ENCODE measurements at places on chromosomes 4 and X. TPM values are rescaled to one million over a fixed set of nuclear protein-coding genes. Genes with fewer than 3 reads are reported as not detected.

Gene PPM1K
- total RNA-seq: 21.0 TPM

Gene RENBP
- not detected for total RNA-seq

DNA sequence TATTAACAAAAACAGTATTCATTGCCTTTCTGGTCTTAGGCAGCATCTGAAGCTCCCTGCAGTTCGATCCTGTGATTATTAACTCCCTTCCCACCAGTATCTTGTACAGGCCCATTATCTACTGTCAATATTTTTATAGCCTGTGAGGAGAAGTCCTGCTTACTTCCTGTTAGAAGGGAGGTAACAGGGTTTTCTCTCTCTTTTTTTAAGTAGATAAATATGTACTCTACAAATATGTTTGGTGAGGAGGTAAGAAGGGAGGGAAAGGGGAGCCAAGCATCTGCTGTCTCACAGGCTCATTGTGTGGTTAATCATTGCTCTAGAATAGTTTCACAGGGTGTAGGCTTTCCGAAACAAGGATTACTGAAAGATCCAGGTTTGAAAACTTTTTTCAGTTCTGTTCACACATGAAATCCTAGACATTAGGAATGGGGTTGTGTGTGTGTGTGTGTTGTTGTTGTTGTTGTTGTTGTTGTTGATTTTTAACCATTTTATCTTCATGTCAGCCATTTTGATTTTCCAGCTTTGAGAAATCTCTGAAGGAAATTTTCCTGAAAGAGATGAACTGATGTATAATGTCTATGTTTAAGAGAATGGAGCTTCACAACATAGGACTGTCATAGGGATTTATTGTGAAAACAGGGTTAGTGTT lies 14.2 kb downstream of the ATOH1 start:
- H3K4me3 ChIP-seq: no peak overlapping the region
- H3K36me3 ChIP-seq: no peaks in the 10 kb centered on the region
- H3K27me3 ChIP-seq: no peaks in the 10 kb centered on the region
- no peaks in the 10 kb centered on the region for H3K4me1 ChIP-seq
- no peak overlapping the region for H3K27ac ChIP-seq

- H3K27ac ChIP-seq: no peak overlapping the region
- no peaks in the 10 kb centered on the region for H3K27me3 ChIP-seq
- no peak overlapping the region for H3K4me3 ChIP-seq
- DNase-seq: no peak
- H3K4me1 ChIP-seq: no peaks in the 10 kb centered on the region
Observed at GRCh38 chr4:134147941-134148340, 53.6 kb downstream of the PABPC4L start.

DNA sequence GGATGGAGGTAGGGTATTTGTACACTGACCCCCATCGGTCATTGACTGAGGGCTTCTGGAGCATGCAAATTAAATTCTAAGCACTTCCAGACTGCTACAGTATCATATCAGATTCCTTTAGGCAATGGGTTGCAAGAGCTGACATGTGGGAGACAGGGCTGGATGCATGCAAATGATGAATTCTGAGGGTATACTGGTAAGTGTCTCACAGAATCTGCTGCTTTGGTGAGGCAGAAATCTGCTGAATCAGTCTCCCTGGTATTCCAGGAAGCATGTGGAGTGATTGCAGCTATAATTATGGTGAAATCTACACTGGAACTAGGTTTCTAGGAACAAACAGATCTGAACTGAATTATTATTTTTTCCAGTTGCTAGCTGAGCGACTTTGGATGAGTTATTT lies 684.9 kb upstream of the MAGEB2 start:
- H3K27me3 ChIP-seq: peaks cover 47% of the 10 kb centered on the region
- no peaks in the 10 kb centered on the region for H3K36me3 ChIP-seq
- no peak overlapping the region for H3K4me3 ChIP-seq

- H3K4me3 ChIP-seq: no peak overlapping the region
- no peak overlapping the region for H3K27ac ChIP-seq
- no peak for DNase-seq
- H3K36me3 ChIP-seq: no peaks in the 10 kb centered on the region
- peaks cover 7% of the 10 kb centered on the region for H3K4me1 ChIP-seq
Observed at GRCh38 chr4:26299254-26299882, 21.4 kb upstream of the RBPJ start.

DNA sequence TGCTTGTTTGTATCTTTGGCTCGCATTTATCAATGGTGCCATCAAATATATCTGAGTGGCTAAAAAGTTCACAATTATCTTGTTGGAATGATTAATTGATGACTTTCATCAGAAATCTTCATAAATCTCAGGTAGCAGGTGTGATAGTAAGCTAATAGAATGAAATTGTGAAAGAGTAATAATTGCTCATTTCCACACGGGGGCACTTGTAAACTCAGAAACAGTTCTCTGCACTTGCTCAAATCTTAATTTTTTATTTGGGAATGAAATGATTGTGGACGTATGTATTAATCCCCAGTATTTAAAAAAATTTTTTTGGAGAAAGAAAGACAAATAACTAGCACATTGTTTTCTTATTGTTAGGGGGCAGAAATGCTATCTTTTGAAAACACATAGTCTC lies 132.8 kb downstream of the DTHD1 start:
- H3K4me1 ChIP-seq: no peaks in the 10 kb centered on the region
- no peaks in the 10 kb centered on the region for H3K36me3 ChIP-seq
- no peak overlapping the region for H3K27ac ChIP-seq
- peak; percentile 36 for DNase-seq
- no peaks in the 10 kb centered on the region for H3K27me3 ChIP-seq

Gene SMIM20
- total RNA-seq: 45.1 TPM

Gene BMPR1B
- total RNA-seq: 17.2 TPM

DNA sequence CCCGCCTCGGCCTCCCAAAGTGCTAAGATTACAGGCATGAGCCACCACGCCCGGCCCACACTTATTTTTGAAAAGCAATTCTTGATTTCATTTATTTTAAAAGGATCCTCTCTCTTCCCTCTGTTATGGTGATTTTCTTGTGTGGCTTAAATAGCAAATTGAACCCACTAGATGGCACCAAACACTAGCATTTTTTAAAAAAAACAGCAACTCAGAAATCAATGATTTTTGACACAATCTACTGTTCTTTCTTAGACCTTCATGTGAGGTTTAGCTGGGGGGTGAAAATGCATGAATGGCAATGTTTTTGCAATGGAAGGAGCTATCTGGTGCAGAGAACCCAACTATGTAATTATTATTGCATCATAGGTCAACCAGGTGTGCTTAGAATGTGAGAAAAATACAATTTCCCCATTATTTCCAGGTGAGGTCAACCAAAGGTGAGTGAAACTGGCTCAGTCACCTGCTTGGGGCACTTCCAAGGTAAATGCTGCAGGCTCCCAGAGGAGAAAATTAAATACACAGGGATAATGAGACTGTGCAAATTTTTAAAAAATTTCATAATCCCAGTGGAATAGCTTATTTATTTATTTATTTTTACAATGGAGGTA lies 226.7 kb upstream of the PRKX start:
- no peaks in the 10 kb centered on the region for H3K4me1 ChIP-seq
- no peaks in the 10 kb centered on the region for H3K36me3 ChIP-seq
- H3K4me3 ChIP-seq: no peak overlapping the region
- DNase-seq: peak; percentile 38
- no peaks in the 10 kb centered on the region for H3K27me3 ChIP-seq
- H3K27ac ChIP-seq: no peak overlapping the region

GRCh38 chrX:51456246-51456645 lies 40.1 kb downstream of the NUDT11 start:
- peaks cover 57% of the 10 kb centered on the region for H3K27me3 ChIP-seq
- H3K4me1 ChIP-seq: no peaks in the 10 kb centered on the region
- DNase-seq: no peak

Gene DIAPH2
- total RNA-seq: 17.6 TPM

- no peak overlapping the region for H3K27ac ChIP-seq
- no peaks in the 10 kb centered on the region for H3K27me3 ChIP-seq
- no peak overlapping the region for H3K4me3 ChIP-seq
- DNase-seq: peak; percentile 17
- H3K4me1 ChIP-seq: peaks cover 5% of the 10 kb centered on the region
Observed at GRCh38 chr4:88706574-88706973, 8.9 kb upstream of the NAP1L5 start.

GRCh38 chrX:19824603-19825002 lies 62.8 kb downstream of the SH3KBP1 start:
- no peak overlapping the region for H3K27ac ChIP-seq
- no peak for DNase-seq
- H3K27me3 ChIP-seq: peaks cover 8% of the 10 kb centered on the region
- peaks cover 6% of the 10 kb centered on the region for H3K36me3 ChIP-seq
- H3K4me3 ChIP-seq: no peak overlapping the region

Gene CCKAR
- not detected for total RNA-seq

Gene ARMCX2
- total RNA-seq: not detected

DNA sequence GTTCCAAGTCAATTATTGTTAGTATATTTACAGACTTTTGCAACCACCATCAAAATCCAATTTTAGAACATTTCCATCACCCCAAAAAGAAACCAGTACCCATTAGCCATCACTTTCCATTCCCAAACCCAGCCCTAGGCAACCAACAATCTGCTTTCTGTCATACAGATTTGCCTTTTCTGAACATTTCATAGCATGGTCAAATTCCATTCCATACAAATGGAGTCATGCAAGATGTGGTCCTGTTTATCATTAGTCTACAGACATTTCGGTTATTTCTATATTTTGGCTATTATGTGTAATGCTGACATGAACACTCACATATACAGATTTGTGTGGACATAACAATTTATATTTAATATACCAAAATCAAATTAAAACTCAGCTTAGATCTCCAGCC lies 508.7 kb downstream of the ZNF674 start:
- H3K4me3 ChIP-seq: no peak overlapping the region
- peaks cover 20% of the 10 kb centered on the region for H3K27me3 ChIP-seq
- H3K36me3 ChIP-seq: no peaks in the 10 kb centered on the region
- H3K27ac ChIP-seq: no peak overlapping the region
- DNase-seq: no peak

Gene ZNF595
- 38.3 TPM for total RNA-seq

Gene PDK3
- 1.4 TPM for total RNA-seq

GRCh38 chrX:111095974-111096895 lies at the start of gene PAK3:
Gene PAK3, plus strand, starts transcription at chrX:111096191. Its CDS starts 26,913 bp downstream, at chrX:111123104.
- DNase-seq: peak; percentile 77
- H3K27ac ChIP-seq: peak within 1 kb of the TSS; percentile 43
- H3K27me3 ChIP-seq: peaks cover 59% of the 10 kb centered on the region

Gene CHM
- 41.3 TPM for total RNA-seq

DNA sequence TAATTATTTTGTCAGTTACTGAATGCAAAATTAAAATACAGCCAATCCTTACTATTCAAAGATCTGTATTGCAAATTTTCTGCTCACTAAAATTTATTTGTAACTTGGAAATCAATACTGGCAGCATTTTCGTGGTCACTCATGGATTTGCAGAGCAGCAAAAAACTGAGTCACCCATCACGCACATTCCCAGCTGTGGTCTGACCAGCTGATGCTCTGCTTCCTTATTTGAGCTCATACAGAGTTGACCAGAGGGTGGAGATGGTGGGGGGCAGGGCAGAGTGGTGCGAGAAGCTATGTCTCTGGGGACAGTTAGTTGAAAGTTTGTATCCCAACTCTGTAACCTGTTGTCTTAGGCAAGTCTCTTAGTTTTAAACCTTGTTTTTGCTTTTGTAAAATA lies 214.8 kb downstream of the SPCS3 start:
- H3K27ac ChIP-seq: no peak overlapping the region
- no peaks in the 10 kb centered on the region for H3K27me3 ChIP-seq
- DNase-seq: peak; percentile 11
- peaks cover 9% of the 10 kb centered on the region for H3K4me1 ChIP-seq

GRCh38 chrX:75986976-75987375 lies 185.9 kb upstream of the PBDC1 start:
- H3K4me1 ChIP-seq: no peaks in the 10 kb centered on the region
- peaks cover 6% of the 10 kb centered on the region for H3K36me3 ChIP-seq
- H3K27ac ChIP-seq: no peak overlapping the region
- H3K27me3 ChIP-seq: peaks cover 12% of the 10 kb centered on the region
- no peak overlapping the region for H3K4me3 ChIP-seq

GRCh38 chr4:5979981-5980380 lies 38.2 kb downstream of the C4orf50 start:
- H3K4me1 ChIP-seq: no peaks in the 10 kb centered on the region
- H3K27me3 ChIP-seq: no peaks in the 10 kb centered on the region
- no peak overlapping the region for H3K27ac ChIP-seq
- peak; percentile 33 for DNase-seq

Gene ATP2B3
- not detected for total RNA-seq

DNA sequence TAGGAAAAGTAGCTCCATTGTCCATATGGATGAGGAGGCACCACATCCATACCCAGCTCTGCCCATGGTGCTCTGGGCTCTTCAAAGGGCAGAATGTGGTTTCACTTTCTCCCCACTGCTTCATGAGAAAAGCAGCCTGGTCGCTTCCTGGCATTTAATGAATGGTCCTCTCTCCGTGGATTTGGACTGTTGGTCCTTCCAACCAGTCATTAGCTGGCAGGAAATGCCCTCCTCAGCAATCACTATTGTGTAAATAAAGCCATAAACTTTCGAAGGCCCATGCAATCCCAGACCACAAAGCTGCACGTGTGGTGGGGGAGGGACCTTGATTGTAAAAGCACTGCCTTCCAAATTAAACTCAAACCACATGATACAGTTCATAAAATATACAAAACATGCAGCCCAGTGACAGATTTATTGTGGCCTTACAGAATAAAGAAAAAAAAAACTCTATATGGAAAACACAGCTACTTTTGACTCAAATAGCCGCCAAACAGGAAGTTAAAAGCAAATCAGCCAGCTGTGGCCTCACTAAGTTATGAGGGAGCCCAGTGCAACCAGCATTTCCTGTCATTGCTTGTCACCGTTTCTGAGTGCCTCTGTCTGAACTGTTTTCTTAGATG lies 8.1 kb downstream of the MBNL3 start:
- peak overlapping the region; percentile 66 for H3K4me3 ChIP-seq
- peak; percentile 44 for DNase-seq
- peaks cover 21% of the 10 kb centered on the region for H3K27me3 ChIP-seq
- peak overlapping the region; percentile 82 for H3K27ac ChIP-seq
- peaks cover 7% of the 10 kb centered on the region for H3K4me1 ChIP-seq

Gene TRAM1L1
- 0.75 TPM for total RNA-seq

GRCh38 chr4:16636912-16637630 lies 261.4 kb downstream of the LDB2 start:
- no peak overlapping the region for H3K27ac ChIP-seq
- H3K36me3 ChIP-seq: no peaks in the 10 kb centered on the region

DNA sequence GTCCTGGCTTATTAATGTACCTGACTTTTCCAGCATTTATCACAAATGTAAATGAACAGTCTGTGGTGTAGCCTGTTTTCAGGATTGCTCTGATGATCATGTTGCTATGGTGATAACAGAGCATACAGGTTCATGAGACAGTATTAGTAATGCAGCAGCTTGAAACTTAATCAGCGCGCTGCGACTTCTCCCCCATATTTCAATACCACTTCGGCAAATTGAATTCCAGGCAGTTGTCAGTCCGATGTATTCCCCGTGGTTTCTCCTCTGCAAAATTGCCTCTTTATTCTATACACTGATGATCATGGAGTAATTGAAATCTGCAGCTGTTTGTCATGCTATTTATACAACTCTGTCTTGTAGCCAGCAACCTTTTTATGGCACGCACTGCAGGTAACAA lies 239.3 kb downstream of the C4orf33 start:
- no peaks in the 10 kb centered on the region for H3K27me3 ChIP-seq
- H3K4me1 ChIP-seq: no peaks in the 10 kb centered on the region
- DNase-seq: no peak
- no peak overlapping the region for H3K27ac ChIP-seq

- no peaks in the 10 kb centered on the region for H3K36me3 ChIP-seq
- H3K27me3 ChIP-seq: peaks cover 55% of the 10 kb centered on the region
- H3K4me3 ChIP-seq: no peak overlapping the region
- H3K27ac ChIP-seq: no peak overlapping the region
Observed at GRCh38 chr4:111937368-111937767, 207.9 kb upstream of the FAM241A start.
